ENCODE measurements at places on chromosomes 1 and 21.

- no peak for DNase-seq
Observed at GRCh38 chr1:229704157-229704556, 78.1 kb downstream of the URB2 start.

- no peak for DNase-seq
Observed at GRCh38 chr1:97014426-97014825, 292.8 kb downstream of the PTBP2 start.

GRCh38 chr1:115160728-115161127 is 71.4 kb upstream of the TSPAN2 start:
- no peak for DNase-seq

DNA sequence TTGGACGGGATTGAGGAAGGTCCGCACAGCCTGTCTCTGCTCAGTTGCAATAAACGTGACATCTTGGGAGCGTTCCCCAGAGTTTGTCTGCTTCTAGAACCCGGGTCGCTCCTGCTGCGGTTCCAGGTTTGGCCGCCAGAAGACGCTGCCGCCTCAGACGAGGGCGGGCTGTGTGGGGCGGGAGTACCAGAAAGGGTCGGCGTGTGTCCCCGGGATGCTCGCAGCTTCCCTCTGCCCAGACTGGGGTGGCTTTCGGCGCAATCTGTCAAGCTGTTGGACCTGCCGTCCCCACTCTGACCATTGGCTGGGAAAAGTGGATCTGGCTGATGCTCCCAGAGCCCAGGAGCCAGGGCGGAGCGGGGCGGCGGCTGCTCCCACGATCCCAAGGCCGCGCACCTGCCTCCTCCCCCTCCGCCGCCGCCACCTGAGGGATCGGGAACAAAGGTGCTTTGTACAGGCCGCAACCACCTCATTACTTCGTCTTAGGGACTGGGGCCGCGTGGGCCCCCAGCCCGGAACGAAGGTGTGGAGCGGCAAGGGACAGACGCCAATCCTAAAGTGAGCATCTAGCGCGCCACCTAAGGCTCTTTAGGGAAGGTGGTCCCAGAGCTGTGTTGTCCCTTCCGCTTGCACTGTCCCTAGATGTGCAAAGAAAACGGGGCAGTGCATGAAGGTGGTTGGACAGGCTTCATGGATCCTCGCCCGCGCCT is 683 bp upstream of the EFNA4 start:
- DNase-seq, result no peak

DNA sequence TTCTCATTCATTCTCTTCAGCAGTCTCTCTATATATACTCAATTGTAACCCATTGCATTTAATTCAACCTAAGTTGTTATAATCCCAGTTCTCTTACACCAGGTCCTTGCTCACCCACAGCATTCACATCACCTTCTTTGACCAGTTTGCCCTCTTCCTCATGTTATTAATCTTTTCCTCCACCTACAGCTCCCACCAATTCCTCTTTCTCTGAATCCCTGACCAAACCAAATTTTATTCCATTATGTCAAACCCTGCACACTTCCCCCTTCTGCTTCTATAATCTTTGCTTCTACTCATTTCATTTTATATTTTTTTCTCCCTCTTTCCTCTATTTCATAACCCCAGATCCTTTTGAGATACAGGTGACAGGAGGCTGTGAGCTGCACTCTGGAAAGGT is 1.4 kb downstream of the CD1A start:
- no peak for DNase-seq

GRCh38 chr1:210653771-210654170 is 325.1 kb downstream of the HHAT start:
- no peak for DNase-seq

- DNase-seq, result no peak
Observed at GRCh38 chr1:18322368-18323032, 158.2 kb upstream of the KLHDC7A start.

DNA sequence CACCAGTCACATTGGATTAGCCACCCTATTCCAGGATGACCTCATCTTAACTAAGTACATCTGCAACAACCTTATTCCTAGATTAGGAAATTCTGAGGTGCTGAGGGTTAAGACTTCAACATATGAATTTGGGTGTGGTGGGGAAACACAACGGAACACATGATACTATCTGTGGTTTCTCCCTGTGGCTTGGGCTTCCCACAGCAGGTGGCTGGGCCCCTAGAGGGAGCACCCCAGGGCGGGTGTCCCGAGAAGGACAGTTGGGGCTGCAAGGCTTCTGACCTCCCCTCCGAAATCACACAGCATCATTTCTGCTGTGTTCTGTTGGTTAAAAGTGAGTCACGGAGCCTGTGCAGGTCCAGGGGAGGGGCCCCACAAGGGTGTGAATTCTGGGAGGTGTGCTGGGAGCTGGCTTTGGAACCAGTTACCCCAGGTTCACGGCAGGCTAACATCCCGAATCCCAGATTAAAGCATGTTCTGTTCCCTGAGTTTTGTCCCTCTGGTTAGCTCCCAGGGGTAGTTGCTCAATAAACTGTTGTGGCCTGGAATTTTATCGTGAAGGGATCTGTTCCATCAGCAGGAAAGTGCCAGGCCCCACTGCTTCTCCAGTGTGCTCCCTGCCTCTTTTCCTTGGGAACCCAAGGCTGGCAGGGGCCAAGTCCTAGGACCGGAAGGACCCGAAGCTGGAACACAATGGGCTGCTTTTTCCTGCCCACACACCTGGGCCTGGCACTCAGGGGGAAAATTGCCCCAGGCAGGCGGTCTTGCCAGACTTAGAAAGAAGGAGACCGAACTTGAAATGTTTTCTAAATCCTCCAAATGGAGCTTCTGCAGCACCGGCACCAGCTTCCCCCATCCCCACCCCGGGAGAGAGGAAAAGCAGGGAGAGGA is 154.0 kb upstream of the WNT4 start:
- DNase-seq, result no peak

GRCh38 chr1:231806623-231807495 is 180.3 kb downstream of the DISC1 start:
- DNase-seq, result peak; percentile 66

DNA sequence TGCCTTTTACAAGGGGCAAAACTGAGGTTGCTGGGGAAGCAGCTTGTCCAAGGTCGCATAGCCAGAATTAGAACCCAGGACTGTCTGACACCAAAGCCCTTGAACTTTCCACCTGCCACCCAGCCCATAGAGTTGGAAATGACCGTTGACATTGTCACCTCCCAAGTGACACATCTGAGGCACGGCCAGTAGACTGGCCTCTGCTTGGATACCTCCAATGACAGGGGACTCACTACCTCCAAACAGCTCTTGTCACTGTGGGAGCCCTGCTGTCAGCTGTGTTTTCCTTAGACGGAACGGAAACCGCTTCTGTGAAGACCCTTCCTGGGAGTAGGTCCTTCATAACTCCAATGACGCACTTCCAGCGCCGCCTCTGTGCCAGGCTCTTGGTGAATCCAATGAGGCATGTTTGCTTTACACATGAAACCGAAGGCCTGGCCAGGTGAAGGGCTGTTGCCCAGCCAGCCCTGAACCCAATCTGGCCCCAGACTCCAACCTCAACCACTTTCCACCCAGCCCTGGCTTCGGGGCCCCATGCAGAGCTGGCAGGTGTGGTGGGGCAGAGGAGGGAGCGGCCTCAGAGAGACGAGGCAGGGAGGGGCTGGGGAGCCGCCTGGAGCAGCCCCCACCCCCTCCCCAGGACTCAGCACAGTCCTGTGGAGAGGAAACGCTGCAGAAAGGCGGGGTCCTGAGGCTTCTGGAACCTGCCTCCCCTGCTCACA is 109.2 kb upstream of the IFFO2 start:
- DNase-seq, result no peak

DNA sequence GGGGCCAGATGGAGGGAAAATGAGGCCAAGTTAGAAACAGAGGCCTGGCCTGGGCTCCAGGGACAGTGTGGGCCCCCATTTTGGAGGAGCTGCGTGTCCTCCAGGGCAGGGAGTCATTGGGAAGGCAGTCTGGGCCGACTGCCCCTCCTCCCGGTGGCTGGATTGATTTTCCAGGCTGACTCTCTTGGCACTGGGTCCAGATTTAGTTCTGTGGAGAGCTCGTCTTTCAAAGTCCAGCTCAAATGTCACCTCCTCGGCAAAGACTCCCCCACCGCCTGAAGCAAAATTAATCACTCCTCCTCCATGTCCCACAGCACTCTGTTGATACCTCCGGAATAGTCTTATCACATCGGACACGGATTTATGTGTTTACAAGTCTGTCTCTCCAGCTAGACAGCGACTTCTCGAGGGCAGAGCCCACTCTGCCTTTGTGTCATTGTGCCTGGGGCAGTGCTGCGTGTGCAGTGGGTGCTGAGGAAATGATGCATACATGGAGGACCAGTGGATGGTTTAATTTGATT is 175.1 kb downstream of the CAMTA1 start:
- DNase-seq, result peak; percentile 49

- peak; percentile 76 for DNase-seq
Observed at GRCh38 chr1:162213281-162213912, 143.9 kb downstream of the NOS1AP start.

- no peak for DNase-seq
Observed at GRCh38 chr1:189774721-189775287, 702.9 kb downstream of the BRINP3 start.

- DNase-seq, result no peak
Observed at GRCh38 chr1:174491606-174492005, 43.8 kb downstream of the GPR52 start.

GRCh38 chr1:168141871-168142385 is 5.2 kb upstream of the GPR161 start:
- no peak for DNase-seq

DNA sequence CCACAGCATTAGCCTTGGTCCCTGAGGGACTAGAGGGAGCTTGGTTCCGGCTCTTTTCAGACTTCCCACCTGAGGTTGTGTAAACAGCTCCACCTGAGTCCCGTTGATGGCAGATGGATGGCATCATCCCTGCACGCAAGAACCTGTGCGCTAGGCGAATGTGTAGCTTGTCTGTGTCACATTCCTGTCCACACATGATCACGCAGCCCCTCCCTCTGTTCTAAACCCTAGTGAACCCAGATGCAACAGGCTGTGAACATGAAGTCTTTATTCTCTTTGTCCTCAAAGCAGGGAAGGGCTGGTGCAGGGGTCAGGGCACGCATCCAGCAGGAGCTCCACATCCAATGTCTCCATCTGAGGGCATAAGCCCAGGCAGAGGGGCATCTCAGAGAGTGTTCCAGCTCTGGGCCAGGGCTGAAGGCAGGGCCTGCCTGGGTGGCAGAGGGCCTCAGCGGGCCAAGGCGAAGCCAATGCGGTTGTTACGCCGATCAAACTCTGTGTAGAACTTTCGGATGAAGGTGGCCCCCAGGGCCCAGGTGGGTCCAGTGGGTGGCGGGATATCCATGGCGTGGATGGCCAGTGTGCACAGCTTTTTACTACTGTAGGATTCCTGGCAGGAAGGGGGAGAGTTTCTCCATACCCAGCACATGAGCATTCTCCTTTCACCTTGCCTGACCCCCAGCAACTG is 2.9 kb upstream of the ETNK2 start:
- no peak for DNase-seq

DNA sequence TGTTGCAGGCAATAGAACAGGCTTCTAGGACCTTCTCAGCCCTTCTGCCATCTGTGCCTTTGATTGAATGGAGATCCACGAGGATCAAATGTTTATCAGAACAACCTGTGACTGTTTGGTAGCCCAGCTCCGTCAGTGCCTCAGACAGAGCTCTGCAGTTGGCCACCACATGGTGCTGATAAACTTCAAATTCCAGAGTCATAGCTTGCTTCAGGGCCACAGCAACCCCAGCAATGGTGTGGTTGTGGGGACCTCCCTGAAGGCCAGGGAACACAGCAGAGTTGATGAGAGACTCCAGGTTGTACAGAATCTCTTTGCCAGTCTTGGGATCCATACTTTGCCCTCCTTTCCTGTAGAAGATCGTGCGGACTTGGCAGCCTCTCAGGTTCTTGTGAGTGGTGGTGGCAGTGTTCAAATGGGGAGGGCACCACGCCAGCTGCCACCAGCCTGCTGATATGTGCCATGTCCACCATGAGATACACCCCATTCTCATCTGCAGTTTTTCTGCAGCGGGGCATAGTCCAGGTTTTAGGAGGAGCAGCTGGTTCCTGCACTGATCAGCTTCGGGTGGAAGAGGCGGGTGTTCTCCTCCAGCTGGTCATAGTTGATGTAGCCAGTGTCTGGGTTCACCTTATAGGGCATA is 82.9 kb upstream of the ARTN start:
- no peak for DNase-seq
